Activated CD8-positive, alpha-beta memory T cell treated with anti-CD3 and anti-CD28 coated beads for 1 hour (primary cell): ENCODE measurements at places on chromosomes 7 and 10.

GRCh38 chr7:6516387-6516983, 34.8 kb downstream of the GRID2IP start:
- peak; percentile 41 for DNase-seq

GRCh38 chr7:158431941-158432347, 155.7 kb downstream of the PTPRN2 start:
- DNase-seq = no peak

DNA sequence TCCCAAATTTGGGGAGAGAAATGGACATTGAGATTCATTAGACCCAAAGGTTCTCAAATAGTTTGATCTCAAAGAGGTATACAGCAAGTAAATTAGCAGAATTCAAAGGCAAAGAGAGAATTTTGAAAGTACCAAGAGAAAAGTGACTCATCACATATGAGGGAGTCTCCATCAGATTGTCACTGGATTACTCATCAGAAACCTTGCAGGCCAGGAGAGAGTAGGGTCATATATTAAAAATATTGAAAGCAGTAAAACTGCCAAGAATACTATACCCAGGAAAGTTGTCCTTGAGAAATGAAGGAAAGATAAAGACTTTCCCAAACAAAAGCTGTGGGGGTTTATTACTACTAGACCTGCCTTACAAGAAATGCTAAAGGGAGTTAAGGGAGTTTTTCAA, 140.6 kb downstream of the TMEM168 start:
- no peak for DNase-seq

- DNase-seq = no peak
Measured at GRCh38 chr10:113622831-113623230, 41.0 kb downstream of the NRAP start.
